Kidney (tissue), 22 donors: ENCODE measurements at places on chromosomes 1 and 21. TPM values are rescaled to one million over a fixed set of nuclear protein-coding genes. Genes with fewer than 3 reads are reported as not detected.

DNA sequence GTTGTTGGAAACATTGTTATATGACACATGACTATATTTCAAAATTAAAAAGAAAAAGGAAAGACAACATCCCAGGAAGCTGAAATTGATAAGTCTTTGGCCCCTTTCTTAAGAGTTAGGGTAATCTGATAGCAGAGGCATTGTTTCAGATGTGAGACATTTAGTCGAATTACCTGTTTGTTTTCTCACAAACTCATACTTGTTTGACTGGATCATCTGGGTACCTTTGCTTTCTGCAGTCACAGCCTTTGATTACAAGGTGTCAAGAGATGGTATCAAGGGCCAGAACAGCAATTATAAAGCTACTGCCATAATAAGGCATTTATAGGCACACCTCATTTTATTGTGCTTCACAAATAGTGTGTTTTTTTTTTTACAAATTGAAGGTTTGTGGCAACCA, 136.3 kb downstream of the DUSP10 start:
- H3K4me1 ChIP-seq = no peaks in the 10 kb centered on the region
- DNase-seq = peak; percentile 7
- H3K36me3 ChIP-seq = no peaks in the 10 kb centered on the region
- H3K27me3 ChIP-seq = no peaks in the 10 kb centered on the region
- H3K4me3 ChIP-seq = no peak overlapping the region
- no peak overlapping the region for H3K27ac ChIP-seq

DNA sequence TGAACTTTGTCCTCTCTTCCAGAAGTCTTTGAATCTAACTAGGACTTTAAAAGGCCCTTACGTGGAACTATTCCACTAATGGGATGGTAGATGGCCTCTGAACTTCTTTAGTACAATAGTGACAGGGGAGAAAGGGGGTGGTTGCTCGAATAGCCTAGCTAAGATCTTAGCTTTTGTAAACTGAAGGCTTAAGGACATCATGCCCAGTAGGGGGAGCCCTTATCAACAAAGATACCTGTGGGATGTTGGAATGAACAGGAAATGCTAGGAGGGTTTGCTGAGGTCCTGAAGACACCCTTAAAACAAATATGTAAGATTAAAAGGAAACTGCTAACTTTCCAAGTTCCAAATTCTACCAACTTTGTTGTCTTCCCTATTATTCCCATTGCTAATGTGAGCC, 33.2 kb downstream of the NHLH2 start:
- H3K27ac ChIP-seq = no peak overlapping the region
- no peak overlapping the region for H3K4me3 ChIP-seq
- no peaks in the 10 kb centered on the region for H3K36me3 ChIP-seq
- peak; percentile 64 for DNase-seq
- no peaks in the 10 kb centered on the region for H3K4me1 ChIP-seq

GRCh38 chr1:92662048-92662447, 122.9 kb downstream of the EVI5 start:
- no peaks in the 10 kb centered on the region for H3K4me1 ChIP-seq
- H3K36me3 ChIP-seq = no peaks in the 10 kb centered on the region
- no peak overlapping the region for H3K4me3 ChIP-seq
- H3K27me3 ChIP-seq = no peaks in the 10 kb centered on the region
- DNase-seq = no peak
- no peak overlapping the region for H3K27ac ChIP-seq

DNA sequence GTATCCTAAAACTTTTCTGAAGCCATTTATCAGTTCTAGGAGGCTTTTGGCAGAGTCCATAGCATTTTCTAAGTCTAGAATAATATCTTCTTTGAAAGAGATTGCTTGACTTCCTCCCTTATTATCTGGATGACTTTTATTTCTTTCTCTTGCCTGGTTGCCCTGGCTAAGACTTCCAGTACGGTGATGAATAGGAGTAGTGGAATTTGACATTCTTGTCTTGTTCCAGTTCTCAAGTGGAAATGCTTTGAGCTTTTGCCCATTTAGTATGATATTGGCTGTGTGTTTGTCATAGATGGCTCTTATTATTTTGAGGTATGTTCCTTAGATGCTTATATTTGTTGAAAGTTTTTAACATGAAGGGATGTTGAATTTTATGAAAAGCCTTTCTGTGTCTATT, 1647.9 kb downstream of the PLA2G4A start:
- no peaks in the 10 kb centered on the region for H3K27me3 ChIP-seq
- no peak overlapping the region for H3K27ac ChIP-seq
- no peaks in the 10 kb centered on the region for H3K36me3 ChIP-seq
- no peaks in the 10 kb centered on the region for H3K4me1 ChIP-seq

Gene LINGO4
- polyA plus RNA-seq = 0.32 TPM

Gene ODF2L
- 19.2 TPM for polyA plus RNA-seq
